Activated CD4-positive, alpha-beta T cell treated with anti-CD3 and anti-CD28 coated beads for 24 hours (primary cell): ENCODE measurements at places on chromosomes 1 and 21.

GRCh38 chr1:193435781-193436180 is 249.4 kb upstream of the B3GALT2 start:
- DNase-seq = no peak

- DNase-seq = no peak
These were observed 36.9 kb downstream of the CDC42BPA start for GRCh38 chr1:227281371-227281770.

DNA sequence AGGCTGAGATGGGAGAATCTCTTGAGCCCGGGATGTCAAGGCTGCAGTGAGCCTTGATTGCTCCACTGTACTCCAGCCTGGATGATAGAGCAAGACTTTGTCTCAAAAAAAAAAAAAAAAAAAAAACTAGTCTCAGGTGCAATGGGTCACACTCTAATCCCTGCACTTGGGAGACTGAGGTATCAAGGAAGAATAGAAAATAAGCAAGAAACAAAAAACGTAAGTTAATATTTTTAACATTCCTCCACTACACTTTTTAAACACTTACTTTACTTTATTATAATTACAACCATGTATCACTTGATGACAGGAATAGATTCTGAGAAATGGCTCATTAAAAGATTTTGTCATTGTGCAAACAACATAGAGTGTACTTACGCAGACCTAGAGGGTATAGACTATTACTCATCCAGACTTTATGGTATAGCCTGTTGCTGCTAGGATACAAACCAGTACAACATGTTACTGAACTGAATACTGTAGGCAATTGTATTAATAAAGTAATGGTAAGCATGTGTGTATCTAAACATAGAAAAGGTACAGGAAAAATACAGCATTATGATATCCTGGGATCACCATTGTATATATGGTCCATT is 1244.1 kb upstream of the ADGRL4 start:
- DNase-seq = no peak

DNA sequence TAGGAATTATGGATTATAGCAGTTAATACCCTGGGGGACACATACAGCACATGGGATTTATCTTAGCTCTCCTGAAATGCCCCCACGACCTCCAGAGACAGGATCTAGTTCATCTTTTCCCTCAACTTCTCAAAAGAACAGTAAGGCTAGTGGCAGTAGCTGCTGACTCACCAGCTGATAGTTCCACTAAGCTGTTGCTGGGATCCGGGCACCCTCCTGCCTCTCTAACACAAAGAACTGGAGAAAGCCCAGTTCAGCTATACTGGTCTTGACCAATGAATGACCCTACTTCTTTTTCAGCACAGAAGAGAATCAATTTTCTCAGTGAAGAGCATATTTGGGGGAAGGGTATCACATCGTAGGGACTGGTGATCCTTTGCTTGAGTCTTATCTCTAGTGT is 84.1 kb downstream of the PGBD5 start:
- DNase-seq = no peak

- no peak for DNase-seq
These were observed 54.7 kb downstream of the STUM start for GRCh38 chr1:226603022-226603857.

GRCh38 chr1:226627924-226628611 is 79.5 kb downstream of the STUM start:
- no peak for DNase-seq

GRCh38 chr21:37380349-37381323 is 14.1 kb downstream of the DYRK1A start:
- no peak for DNase-seq

GRCh38 chr1:84122780-84123382 is 21.2 kb upstream of the PRKACB start:
- DNase-seq = peak; percentile 11

DNA sequence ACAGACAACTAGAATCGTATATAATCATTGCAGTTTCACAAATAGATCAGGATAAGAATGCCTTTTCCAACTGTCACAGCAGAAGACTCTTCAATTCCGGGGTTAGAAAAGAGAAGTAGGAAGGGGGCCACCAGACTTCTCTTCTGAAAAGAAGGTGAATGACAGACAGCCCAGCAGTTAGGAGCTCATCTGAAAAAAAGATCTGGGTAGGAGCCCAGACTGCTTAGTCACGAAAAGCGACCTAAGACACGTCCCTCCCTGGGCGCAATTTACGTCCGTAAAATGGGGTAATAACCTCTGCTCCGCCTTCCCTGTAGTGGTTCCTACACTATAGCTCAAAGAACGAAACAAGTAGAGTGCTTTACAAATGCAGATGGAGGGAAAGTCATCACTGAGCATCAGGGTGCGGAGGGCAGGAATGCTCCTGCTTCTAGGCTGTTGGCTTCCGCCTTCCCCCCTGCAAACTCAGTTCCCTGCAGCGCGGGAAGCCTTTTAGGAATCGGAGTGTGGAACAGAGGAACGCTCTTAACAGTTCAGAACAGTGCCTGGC is 582 bp downstream of the ORC1 start:
- peak; percentile 23 for DNase-seq

GRCh38 chr1:61174060-61174795 is 91.9 kb downstream of the NFIA start:
- DNase-seq = no peak

- no peak for DNase-seq
These were observed 3.7 kb downstream of the ATP1A1 start for GRCh38 chr1:116376729-116377086.

GRCh38 chr1:191886977-191887376 is 271.3 kb upstream of the RGS18 start:
- no peak for DNase-seq

DNA sequence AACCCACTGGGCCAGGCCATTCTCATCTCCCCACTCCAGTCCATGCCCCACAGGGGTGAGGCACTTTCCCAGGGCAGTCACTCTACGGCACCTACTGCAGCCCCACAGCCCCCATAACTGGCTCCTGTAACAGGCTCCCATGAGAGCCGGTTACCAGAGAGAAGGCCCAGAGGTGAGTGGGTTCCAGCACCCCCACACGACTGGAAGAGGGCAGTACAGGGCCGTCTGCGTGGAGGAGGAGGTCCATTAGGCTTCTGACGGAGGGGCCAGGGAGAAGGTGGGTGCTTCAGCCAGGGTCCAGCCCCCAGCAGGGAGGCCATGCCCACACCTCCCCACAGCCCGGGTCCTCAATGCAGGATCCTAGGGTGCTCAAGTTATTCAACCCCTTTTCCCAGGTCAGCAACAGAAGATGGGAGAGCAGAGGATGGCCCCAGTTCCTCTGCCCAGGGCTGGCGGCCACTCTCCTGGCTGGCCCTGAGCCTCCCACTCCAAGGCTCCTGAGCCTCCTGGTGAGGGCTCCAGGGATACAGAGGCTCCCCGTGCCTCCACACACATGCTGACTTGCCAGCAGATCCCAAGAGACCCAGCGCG is 1.6 kb downstream of the ACAP3 start:
- no peak for DNase-seq

- no peak for DNase-seq
These were observed 9.1 kb downstream of the SCYL3 start for GRCh38 chr1:169884634-169885033.
